ENCODE measurements at places on chromosomes 5 and 9.

DNA sequence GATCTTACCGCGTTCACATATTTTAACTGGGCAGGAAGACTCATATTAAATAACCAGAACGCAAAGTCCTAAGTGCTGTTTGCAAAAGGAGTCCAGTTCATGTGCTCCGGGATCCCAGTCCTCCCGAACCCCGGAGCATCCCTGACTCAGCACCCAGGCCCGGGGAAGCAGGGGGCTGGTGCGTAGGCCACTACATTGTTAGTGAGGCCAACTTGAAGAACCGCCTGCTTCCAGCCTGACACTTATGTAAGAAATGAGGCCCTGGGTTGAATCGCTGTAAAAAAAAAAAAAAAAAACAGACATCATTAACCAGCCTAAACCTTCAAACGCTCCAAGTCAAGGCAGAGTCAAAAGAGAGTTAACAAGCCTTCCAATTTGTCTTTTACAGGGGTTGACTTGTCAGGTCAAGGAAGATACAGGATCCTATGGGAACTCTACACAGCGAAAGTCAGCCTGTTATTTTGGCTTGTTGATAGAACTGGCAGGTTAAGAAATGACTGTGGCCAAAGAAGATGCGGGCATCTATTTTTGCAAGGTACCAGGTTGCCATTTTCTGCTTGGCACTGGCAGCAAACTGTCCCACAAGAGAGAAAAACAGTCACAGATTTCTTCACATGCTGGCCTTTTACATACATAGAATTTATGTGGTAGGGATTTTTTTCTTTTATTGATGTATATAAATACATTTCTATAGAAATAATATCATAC lies 93.3 kb downstream of the ACTL7B start:
- DNase-seq: no peak

DNA sequence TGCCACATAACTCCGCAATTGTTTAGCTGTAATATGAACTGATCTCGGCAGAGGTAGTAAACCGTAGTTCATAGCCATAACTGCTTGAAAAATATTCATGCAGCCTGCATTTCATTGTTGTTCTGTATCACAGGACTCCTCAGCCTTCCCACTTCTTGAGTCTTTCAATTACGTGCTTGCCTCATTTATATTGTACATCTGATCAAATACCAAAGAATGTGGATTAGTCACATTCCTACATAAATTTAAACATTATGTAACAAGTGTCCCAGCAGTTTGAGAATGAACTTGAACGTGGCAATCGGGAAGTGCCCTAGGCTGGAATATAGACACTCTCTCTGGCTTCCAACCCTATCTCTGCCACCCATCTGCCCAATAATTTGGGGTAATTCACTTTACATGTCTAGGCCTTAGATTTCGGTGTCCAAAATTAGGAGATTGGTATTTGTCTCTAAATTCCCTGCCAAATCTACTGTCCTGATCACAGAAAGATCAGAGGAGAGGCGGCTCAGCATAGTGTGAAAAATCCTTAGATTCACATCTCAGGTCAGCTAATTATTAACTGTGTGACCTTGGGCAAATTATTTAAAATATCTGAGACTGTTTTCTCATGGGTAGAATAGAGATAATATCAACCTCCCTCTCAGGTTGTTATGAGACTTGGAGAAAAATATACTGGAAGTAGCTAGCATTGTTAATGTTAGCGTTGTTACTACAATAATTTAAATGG lies 215.1 kb upstream of the RFX3 start:
- no peak for DNase-seq

DNA sequence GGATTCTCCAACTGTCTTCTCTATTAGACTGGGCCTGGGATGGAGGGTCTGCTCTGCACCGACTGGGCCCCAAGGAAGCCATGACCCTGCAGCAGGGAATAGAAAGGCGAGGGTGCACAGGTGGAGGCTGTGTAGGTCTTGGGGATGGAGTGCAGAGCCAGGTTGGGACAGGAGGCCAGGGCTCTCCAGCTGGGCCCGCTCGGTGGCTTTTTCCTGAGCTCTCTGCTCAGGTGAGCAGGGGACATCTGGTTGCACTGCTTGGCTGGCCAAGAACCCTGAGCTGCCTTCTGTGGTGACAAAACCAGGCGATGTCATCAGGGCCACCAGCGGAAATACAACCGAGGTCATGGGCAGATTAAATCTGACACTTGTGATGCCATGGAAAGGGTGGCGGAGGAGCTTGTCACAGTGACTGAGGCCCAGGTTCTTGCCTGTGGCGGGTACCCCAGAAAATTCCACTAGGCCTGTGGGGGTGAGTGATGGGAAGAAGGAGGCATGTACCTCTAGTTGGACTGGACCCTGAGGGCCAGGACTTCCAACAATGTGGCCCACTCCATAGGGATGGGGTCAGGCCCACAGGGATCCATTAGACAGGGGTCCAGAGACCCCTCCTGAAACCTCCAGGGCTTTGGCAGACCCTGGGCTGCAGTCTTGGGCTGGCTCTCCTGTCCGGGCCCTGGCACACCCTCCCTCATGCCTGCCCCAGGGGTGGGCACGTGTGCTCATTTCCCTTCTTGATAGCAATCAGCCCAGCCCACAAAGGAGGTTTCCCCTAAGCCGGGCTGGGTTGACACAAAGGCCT lies 4.4 kb upstream of the IL3 start:
- DNase-seq: peak; percentile 10

GRCh38 chr9:1276474-1276873 lies 226.3 kb downstream of the DMRT2 start:
- no peak for DNase-seq

DNA sequence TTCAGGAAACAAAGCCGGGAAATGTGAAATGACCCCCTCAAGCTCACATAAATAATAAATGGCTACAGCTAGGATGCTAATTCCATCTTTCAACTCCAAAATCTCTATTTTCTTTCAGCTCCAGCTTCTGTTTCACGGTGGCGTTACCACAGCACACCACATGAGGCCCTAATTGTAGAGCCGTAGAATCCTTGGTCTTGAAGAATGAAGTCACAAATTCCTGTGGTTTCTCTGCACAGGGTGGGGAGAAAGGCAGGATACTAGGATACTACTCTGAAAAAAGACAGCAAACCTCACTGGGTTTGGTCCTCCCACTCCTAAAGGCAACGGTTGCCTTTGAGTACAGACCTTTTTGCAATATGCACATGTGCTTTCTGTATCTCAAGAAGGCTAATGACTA lies 13.9 kb upstream of the RARS1 start:
- no peak for DNase-seq

- DNase-seq: no peak
Observed at GRCh38 chr5:142842994-142843905, 73.1 kb downstream of the ARHGAP26 start.

- DNase-seq: no peak
Observed at GRCh38 chr9:132948482-132949050, 4.2 kb upstream of the TSC1 start.

GRCh38 chr9:13149454-13149853 lies 130.0 kb downstream of the MPDZ start:
- DNase-seq: no peak

- DNase-seq: no peak
Observed at GRCh38 chr5:134175921-134176510, 734 bp downstream of the SKP1 start.

DNA sequence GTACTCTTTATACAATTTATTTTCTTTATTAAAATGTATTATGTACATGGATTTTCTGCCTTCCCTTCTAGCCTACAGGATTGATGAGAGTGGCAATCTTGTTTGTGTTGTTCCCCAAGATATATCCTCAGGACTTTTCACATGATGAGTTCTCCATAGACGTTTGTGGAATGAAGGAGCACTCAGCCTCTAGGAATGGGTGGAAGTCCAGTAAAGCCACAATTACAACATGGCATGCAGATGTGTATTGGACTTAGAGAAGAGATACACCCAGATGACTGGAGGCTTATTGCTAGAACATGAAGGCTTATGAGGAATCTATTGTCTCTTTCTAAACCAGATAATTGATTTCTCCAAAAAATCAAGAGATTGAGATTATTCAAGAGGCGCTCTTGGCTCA lies 8.2 kb upstream of the DOCK2 start:
- DNase-seq: no peak

GRCh38 chr5:178423901-178424809 lies 166.0 kb downstream of the COL23A1 start:
- peak; percentile 29 for DNase-seq

GRCh38 chr5:44862808-44863207 lies 54.1 kb downstream of the MRPS30 start:
- no peak for DNase-seq

DNA sequence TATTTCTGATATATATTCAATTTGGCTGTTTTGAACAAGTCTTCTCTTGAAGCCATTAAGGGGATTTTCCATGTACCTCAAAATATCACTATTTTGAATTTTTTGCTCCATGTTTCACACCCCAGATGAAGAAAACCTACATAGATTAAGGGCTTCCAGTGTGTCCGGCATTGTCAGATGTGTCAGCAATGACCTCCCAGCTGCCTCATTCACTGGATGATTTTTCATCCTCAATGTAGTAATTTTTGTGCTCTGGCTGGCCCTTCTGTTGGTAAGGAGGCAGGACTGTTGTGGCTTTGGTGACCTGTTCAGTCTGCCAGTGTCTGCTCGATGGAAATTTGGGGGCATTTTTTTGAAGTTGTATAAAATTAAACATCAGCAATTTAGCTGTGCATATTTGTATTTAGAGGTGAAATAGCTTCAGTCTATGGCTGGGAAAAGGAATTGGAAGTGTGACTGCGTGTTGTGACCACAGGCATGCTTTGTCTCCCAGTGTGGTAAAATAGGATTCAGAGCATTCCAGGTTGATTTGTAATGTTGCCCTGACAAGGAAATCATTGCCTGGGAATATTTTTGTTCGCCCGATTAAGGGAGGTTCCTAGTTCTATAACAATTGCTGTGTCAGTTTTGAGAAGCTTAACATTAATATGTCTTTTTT lies 312.4 kb downstream of the ARHGEF28 start:
- DNase-seq: no peak

DNA sequence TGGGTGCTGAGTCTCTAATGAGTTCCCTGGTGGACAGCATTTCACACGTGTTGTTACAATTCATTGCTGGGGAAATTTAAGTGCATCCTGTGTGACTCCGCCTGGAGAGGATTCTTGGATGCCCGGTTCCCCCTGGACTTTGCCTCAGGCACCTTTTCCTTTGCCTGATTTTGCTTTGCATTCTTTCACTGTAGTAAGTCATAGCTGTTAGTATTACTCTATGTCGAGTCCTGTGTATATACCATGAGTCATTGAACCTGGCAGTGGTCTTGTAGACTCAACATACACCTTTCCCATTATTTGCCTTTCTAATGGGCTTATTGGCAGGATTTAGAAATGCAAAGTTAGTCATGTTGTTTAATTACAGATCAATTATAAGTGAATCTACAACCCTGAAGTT lies 81.9 kb upstream of the DHFR start:
- DNase-seq: no peak

GRCh38 chr9:3858961-3859360 lies 333.2 kb upstream of the RFX3 start:
- no peak for DNase-seq

DNA sequence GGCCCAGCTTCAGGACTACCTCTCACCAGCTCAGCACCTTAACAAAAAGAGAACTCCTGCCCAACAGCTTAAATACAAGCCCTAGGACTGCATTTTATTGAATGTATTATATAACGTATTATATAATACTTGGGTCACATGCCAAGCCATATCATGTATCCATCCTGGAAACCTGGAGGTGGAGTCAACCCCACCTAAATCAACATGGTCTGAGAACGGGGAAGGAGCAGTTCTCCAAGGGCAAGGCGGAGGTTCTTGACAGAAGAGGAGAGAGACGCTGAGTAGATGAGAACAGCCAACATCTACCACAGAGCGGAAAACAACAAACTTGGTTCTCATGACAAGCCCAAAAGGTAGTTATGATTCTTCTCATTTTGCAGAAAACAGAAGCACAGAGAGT lies 163.4 kb downstream of the FGF18 start:
- DNase-seq: no peak

- no peak for DNase-seq
Observed at GRCh38 chr5:124519396-124519795, 227.0 kb downstream of the ZNF608 start.

DNA sequence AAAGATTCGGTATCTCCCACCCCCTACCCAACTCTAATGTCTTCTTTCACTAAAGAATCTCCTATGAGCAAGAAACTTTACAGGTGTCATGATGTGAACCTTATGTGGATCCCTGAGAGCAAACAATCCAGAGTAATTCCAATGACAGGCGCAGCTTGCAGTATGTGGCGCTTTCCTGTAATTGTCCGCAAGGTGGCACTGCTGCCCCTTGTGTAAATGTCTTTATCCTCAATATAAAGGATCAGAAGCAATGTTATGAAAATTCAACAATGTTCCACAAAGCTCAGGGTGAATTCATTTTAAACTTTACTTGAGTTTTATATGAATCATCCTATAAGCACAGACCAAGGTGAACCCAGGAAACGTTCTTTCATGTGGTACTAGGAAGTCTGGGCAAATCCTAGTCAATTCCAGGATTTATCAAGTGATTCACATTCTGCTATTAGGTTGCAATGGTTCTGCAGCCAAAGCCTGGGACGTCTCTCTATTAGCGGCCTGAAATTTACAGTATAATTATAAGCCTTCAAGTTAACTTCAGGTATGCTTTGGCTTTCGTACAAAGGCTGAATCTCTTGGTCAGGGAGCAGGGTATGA lies 113.7 kb downstream of the TRPM6 start:
- peak; percentile 91 for DNase-seq

- DNase-seq: no peak
Observed at GRCh38 chr9:78261403-78262001, 25.6 kb downstream of the CEP78 start.

DNA sequence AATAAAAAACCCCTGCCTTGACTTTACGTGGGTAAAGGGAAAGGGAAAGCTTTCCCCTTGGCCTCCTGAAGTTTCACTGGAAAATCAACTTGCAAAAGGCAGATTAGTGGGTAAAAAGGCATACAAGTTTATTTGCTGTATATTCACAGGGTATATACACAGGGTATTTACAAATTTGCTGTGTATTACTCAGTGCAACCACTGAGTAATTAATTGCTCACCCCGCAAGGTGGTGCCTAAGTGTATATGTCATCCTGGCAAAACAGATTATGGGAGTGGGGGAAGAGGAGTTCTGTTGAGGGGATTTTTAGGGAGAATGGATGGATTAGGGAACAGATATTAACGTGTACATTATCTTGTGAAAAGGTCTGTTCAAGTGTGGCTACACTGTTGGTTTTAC lies 7.1 kb upstream of the RARS1 start:
- no peak for DNase-seq

DNA sequence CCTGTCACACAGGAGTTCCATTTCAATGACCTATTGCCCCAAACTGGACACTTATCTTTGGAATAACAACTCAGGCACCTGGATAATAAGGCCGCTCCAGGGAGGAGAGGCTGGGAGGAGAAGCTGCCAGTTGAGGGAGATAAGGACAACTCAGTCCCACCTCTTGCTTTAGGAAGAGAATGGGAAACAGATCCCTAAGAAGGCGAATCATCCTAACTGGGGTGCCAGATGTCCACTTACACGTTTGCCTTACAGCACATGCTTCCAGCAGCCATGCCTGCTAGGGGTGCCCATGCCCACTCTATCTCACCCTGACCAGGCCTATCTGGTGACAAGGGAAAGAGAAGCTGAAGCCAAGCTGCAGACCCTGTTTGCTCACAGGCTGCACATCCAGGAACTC lies 6.5 kb downstream of the HK3 start:
- no peak for DNase-seq

- DNase-seq: no peak
Observed at GRCh38 chr5:91495699-91496098, 112.6 kb upstream of the ARRDC3 start.

- DNase-seq: no peak
Observed at GRCh38 chr5:139836469-139837208, 41.0 kb downstream of the PSD2 start.

GRCh38 chr5:147359101-147359500 lies 124.3 kb downstream of the STK32A start:
- no peak for DNase-seq

GRCh38 chr9:89015336-89015735 lies 24.1 kb downstream of the S1PR3 start:
- DNase-seq: no peak
